AG04450 (cell line): ENCODE measurements at places on chromosomes 11 and 22. TPM values are rescaled to one million over a fixed set of nuclear protein-coding genes. Genes with fewer than 3 reads are reported as not detected.

Gene TPP1
- 128 and 152 TPM in 2 replicates for polyA plus RNA-seq

Gene CALCA
- polyA plus RNA-seq = not detected in 2 replicates

Gene ARFIP2
- polyA plus RNA-seq = 79.1 and 88.2 TPM in 2 replicates

Gene CBLIF
- not detected in 2 replicates for polyA plus RNA-seq

Gene DDTL
- 0.78 and 1.1 TPM in 2 replicates for polyA plus RNA-seq

Gene ZDHHC5
- 56.7 and 64.3 TPM in 2 replicates for polyA plus RNA-seq

Gene ROBO3
- 28.9 and 38.7 TPM in 2 replicates for polyA plus RNA-seq

Gene GPHA2
- polyA plus RNA-seq = not detected in 2 replicates

Gene CECR2
- polyA plus RNA-seq = not detected in 2 replicates

Gene C11orf21
- polyA plus RNA-seq = not detected in 2 replicates

Gene PGA5
- 2.1 and 2.8 TPM in 2 replicates for polyA plus RNA-seq

Gene MS4A6E
- polyA plus RNA-seq = not detected in 2 replicates

Gene SAA2
- not detected in 2 replicates for polyA plus RNA-seq

Gene SCN3B
- 0.09 and 0.17 TPM in 2 replicates for polyA plus RNA-seq

Gene NCF4
- polyA plus RNA-seq = not detected in 2 replicates

Gene SLC35F2
- 8.6 and 9.9 TPM in 2 replicates for polyA plus RNA-seq

Gene P2RY2
- not detected in 2 replicates for polyA plus RNA-seq

Gene SLC35E4
- polyA plus RNA-seq = 2.8 and 3.4 TPM in 2 replicates

Gene NAALADL1
- polyA plus RNA-seq = 9.4 and 12.0 TPM in 2 replicates

Gene OR4C11
- not detected in 2 replicates for polyA plus RNA-seq
